ENCODE measurements at places on chromosomes 3 and 15.

GRCh38 chr15:90892023-90892422 is 7.7 kb downstream of the FES start:
- DNase-seq, result no peak

GRCh38 chr15:71634820-71635560 is 175.4 kb upstream of the NR2E3 start:
- DNase-seq, result peak; percentile 24

DNA sequence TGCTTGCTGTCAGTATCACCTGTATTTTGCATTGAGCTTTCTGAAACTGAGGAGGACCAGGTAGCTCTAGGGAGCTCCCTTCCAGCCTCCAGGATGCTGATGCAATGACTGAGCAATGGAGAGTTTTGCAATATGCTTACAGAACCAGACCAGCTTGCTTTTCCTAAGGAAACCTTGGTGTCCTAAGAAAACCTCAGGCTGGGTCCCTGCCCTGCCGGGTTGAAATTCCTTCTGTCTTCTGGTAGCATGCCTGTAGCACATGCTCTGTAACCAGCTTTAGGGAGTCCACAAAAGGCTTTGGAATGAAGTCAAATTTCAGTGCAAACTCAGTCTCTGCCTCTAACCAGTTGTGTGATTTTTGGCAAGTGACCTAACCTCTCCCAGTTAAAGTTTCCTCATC is 65.8 kb upstream of the GSK3B start:
- no peak for DNase-seq

DNA sequence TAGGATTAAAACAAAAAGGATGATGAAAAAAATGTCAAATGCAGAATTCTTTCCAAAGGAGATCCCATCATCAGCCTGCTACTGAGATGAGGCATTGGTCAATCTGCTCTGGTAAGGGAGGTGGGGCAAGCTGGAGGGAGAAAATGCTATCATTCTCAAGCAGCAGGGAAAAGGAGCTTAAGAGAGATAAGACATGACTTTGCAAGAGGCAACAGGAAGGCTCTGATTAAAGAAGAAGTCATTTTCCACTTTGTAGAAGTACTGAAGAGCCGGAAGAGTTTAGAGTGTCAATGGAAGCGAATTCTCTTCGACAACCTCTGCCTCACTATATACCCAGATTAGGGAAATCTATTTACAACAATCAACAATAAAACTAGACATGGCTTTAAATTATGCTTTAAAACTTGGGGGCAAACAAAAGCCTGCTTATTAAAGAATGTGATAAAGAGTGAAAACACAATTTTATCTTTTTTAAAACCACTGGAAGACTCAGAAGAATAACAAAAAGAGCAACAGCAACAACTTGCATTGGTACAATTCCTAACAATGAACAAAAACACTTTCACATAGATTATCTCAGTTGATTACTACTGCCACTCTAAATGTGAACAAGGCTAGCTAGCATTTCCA is 81.8 kb upstream of the NANOGP8 start:
- no peak for DNase-seq

DNA sequence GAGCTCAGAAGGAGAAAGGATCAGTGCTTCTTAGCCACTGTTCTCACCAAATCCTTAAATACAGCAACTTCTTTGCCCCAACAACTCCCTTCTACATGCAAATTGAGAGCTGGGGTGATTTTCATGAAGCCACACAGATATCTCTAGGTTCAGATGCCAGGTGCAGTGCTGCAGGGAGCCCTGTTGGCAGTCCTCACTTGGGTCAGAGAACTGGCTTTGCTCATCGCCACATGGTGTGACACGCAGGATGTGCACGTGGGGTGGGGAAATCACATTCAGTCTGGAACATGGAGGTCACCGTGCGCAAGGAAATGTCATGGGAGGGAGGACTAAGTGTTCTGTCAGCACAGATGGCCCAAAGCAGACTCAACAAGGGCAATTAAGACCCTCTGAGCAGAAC is 103.8 kb downstream of the WDR76 start:
- DNase-seq, result no peak

- no peak for DNase-seq
These were observed 5.2 kb upstream of the QRICH1 start for GRCh38 chr3:49098910-49099630.

- no peak for DNase-seq
These were observed 30.9 kb downstream of the VIPR1 start for GRCh38 chr3:42533161-42533897.

DNA sequence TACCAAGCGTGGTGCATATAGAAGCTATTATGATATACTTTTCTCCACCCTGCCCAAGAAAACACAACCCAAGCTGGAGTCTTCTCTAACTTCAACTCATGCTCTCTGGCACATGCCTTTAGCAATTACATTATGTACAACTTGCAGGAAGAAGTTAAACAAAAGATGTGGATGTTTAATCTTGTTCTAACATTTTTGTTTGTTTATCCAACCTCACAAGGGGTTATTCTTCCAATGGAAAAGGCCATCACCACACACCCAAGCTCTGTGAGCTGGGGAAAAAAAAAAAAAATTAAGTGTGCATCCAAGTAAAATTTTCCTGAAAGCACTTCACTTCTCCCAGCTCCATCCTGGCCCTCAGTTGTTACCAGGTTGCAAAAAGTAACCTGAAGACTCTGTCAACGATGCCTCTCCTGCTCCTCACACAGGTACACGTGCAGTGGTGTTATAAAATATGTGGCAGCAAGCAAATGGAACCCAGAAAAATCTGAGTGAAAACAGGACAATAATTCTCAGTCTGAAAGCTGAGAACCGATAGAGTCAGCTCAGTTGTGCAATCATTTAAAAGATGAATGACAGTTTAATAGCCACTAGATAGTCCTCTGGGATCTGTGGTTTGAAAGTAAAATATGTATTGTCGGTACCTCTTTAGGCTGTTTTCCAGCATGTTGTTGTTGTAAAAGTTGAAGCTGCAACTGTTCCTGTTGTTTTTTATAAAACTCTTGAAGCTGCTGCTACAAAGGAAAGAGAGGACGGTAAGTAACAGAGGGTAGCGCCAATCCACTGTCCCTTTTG is 531.4 kb downstream of the FOXP1 start:
- DNase-seq, result no peak

- DNase-seq, result no peak
These were observed 220.0 kb upstream of the UBE2E2 start for GRCh38 chr3:22982981-22983587.

All from SK-N-SH (cell line).